ENCODE measurements at places on chromosomes 2 and 18.

DNA sequence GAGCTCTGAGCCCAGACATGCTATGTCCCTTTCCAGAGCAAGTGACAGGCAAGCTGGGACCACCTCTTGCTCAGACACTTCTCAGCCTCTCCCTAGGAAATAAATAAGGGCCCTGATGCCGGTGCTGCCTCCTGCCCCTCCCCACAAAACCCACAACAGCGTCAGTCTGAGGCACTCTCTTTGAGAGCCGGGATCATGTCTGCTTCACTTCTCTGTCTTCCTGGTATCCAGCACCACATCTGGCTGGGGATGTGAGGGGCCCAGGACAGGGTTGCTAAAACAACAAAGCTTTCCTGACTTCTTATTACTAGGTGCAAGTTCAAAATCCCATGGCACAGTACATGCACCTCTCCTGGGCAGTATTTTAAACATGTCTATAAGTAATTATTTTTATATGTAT is 103.9 kb upstream of the GLI2 start:
- DNase-seq = no peak

DNA sequence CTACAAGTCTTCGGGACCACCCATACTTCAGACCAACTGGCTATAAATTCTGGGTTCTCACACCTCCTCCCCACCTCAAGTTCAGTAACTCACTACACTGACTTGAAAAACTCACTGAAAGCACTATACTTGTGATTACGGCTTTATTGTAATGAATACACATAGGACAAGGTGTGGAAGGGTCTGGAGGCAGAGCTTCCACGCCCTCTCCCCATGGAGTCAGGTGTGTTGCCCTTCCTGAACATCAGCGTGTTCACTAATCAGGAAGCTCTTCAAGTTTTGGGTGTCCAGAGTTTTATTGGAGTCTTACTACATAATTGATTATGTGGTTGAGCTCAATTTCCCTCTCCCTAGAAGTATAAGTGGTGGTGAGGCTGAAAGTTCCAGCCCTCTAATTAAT is 27.5 kb downstream of the NBEAL1 start:
- no peak for DNase-seq

- no peak for DNase-seq
These were observed 92.1 kb downstream of the GALR1 start for GRCh38 chr18:77341527-77342325.

DNA sequence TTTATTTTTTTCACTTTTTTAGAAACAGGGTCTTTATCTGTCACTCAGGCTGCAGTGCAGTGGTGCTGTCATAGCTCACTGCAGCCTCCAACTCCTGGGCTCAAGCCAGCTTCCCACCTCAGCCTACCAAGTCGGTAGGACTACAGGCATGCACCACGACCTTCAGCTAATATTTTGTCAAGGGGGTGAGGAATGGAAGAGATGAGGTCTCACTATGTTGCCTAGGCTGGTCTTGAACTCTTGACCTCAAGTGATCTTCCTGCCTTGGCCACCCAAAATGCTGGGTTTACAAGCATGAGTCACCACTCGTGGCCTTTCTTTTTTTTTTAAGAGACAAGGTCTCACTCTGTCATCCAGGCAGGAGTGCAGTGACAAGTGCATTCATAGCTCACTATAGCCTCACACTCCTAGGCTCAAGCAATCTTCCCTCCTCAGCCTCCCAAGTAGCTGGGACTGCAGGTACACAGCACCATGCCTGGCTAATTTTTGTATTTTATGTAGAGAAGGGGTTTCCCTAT is 13.4 kb downstream of the PPP1R7 start:
- DNase-seq = no peak

- peak; percentile 48 for DNase-seq
These were observed 30.0 kb downstream of the THNSL2 start for GRCh38 chr2:88199912-88200682.
